ENCODE measurements at places on chromosomes 13 and 19.
A peak's percentile ranks its signal among the peaks of the same experiment; 100 is the strongest.

DNA sequence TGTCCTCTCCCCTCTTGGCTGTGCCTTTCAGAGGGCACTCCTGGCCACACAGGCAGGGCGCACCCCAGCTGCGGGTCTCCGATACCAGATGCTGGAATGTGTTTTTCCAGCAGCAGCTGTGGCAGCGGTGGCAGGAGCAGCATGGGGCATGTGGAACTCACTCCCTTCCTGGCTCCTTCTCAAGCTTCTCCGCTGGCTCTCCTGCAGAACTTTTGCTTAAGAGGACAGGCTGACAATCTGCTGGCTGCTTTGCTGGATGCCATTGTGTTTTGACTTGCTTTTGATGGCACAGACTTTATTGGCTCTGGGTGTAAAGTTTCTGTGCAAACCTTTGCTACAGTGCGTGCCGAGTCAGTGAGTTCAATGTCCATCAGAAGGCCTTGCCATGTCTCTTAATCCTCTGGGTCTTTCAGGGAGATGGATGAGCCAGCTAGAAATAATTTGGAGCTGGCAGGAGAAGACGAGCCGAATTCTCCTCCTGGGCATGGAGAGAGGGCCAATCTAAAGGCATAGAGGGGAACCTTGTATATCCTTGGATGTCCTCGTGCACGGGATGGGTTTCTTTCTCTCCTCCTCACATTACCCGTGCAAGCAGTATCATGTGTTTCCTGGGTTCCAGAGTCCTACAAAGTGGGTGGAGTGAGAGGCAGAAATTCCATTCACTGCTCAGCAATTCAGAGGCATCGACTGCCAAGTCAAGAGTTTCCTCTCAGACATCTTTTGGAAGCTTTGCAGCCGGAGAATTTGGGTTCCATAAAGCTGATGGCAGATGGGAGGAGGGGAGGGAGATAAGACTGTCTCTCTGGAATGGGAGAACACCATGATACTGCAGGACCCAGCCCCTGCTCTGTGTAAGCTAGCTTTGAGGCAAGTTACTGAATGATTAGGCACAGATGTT lies 231.2 kb downstream of the FGF9 start:
- no peak for DNase-seq

DNA sequence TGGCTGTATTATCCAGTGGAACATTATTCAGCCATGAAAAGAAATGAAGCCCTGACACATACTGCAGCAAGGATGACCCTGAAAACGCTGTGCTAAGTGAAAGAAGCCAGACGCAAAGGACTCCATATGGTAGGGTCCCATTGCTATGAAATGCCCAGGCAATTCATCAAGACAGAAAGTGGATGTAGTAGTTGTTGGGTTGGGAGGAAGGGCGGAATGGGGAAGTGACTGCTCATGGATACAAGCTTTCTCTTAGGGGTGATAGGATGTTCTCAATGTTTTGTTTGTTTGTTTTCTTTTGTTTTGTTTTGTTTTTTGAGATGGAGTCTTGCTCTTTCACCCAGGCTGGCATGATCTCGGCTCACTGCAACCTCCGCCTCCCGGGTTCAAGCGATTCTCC lies 11.1 kb upstream of the CEACAM16 start:
- no peak for DNase-seq

GRCh38 chr13:20442798-20443381 lies 82.8 kb downstream of the CRYL1 start:
- peak; percentile 49 for DNase-seq

DNA sequence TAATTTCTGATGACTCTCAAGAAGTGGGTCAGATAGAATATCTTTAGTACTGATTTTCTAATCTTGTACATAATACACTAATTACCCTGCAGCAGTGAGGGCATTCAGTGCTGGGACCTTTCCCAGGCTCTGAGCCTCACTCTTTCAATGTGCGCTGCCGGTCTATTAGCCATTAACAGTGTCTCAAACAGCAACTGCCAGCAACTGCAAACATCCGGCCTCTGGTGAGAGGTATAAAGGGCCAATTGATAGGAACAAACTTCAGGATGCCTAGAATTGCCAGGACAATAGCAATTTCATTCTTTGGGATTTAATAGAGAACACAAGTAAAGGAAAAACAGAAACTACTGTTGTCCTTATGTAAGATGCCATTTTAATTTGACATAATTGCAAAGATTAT lies 604.4 kb upstream of the SPRY2 start:
- DNase-seq = no peak

DNA sequence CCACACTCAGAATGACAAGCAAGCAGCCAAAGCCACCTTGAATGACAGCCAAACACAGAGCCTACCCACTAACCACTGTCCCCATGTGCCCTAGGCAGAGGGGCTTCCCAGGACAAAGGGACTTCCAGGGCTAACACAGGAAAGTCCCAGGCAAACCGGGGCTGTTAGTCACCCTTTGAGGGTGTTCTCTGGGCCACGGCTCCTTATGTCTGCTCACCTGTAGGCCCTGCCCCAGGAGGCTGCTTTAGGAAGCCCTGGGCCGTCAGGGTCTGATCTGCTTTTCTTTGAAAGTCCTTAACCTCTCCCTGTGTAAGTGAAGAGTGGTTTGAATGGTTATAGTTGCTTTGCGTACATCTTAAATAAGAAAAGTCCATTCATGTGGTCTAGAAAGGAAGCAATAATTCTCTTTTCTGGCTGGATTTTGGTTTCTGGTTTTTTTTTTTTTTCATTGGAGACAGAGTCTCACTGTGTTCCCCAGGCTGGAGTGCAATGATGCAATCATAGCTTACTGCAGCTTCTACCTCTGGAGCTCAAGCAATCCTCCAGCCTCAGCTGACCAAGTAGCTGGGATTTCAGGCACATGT lies 161.4 kb downstream of the EFNB2 start:
- no peak for DNase-seq

GRCh38 chr19:42091742-42092141 lies 15.8 kb downstream of the ZNF574 start:
- peak; percentile 49 for DNase-seq

DNA sequence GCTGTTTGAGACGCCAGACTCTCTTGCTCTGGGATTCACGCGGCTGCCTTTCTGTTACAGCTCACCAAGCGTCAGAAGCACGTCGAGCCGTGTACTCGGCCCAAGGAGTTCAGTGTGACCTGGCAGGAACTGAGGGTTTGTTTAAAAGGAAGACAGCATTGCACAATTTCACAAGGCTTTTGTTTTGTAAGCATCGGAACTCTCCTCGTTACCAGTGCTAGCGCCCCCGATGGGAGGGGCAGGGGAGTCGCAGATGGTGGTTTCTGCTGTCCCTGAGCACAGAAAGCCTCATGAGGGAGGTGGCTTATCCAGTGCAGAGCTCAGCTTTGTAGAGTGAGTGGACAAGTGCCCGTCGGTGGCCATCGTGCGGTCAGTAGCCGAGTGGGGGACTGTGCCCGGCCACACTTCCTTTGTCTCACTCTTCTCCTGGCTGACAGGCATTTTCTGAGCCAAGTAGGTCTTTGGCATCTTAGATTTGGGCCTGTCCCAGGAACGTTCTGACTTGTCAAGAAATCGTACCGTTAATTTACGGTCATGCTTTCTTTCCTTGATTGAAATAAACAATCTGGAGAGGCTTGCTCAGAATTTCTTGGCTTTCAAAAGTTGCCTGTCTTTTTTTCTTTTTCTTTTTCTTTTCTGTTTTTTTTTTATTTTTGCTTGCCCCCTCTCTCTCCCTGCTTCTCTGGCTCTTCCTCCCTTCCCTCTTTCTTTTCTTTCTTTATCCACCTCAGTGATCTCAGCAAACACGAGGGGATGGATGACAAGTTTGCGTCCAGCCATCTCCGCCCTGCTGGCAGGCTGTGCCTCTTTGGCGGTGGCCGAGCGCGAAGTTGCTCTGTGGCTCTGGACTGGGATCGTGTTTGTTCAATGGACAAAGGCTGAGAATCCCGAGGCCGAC lies 7.7 kb downstream of the KDM4B start:
- peak; percentile 89 for DNase-seq

GRCh38 chr19:17049711-17050280 lies 23.2 kb upstream of the CPAMD8 start:
- peak; percentile 71 for DNase-seq

DNA sequence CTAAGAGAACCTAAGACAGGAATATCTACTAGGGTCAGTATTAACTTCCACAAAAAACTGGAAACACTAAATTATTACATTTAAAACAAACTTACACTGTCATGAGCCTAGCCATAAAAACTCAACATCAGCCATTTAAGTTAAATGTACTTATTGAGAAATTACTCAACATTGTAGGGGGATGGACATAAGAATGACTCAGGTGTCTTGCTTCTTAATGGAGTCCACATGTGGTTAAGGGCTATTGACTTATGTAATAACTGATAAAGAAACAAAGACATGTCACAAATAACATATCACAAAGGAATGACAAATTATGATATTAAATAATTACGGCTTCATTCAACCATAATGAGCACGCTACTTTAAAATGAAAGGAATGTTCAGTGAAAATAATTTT lies 36.2 kb downstream of the CLDN10 start:
- DNase-seq = peak; percentile 43

- DNase-seq = peak; percentile 51
Observed at GRCh38 chr13:74134777-74135325, 647 bp upstream of the KLF12 start.

- peak; percentile 89 for DNase-seq
Observed at GRCh38 chr19:35509861-35510625, 3.4 kb downstream of the DMKN start.

- no peak for DNase-seq
Observed at GRCh38 chr19:29442094-29442493, 83.7 kb upstream of the VSTM2B start.

- no peak for DNase-seq
Observed at GRCh38 chr19:5282901-5283300, 57.7 kb downstream of the PTPRS start.

- no peak for DNase-seq
Observed at GRCh38 chr19:41912899-41913537, 15.2 kb downstream of the ERFL start.

- DNase-seq = no peak
Observed at GRCh38 chr13:20429682-20430081, 96.0 kb downstream of the CRYL1 start.

DNA sequence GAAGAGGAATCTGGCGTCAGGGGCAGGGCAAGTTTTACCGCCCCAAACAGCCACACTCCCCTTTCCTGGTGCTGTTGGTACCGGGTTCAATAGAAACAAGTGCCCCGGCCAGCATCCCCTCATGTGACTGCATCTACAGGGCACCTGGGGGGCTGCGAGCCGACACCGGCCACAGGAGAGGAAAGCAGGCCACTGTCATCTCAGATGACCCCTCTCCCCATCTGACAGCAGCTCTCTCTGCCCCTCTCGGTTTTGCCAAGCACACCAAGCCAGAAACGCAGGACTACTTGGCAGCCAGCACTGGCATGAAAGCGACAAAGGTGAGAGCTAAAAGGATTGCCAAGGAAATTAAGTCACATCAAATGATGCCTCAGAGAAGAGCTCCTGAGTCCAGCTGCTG lies 37.1 kb downstream of the MLLT1 start:
- DNase-seq = no peak

GRCh38 chr13:95689582-95689926 lies 12.6 kb downstream of the DNAJC3 start:
- DNase-seq = no peak

DNA sequence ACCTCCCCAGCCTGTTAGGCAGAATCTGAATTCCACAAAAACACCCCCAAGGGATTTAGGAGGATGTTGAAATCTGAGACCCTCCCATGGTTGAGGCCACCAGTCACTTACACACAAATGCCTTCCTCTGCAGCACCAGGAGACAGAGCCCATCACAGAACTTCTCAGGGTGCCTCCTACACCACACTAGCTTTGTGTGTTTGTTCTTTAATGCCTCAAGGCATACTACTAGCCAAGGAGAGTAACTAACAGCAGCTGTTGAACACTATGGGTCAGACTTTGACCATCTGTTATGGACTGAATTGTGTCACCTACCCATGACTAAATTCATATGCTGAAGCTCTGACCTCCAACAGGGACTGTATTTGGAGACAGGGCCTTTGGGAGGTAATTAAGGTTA lies 9.5 kb upstream of the MED26 start:
- no peak for DNase-seq

DNA sequence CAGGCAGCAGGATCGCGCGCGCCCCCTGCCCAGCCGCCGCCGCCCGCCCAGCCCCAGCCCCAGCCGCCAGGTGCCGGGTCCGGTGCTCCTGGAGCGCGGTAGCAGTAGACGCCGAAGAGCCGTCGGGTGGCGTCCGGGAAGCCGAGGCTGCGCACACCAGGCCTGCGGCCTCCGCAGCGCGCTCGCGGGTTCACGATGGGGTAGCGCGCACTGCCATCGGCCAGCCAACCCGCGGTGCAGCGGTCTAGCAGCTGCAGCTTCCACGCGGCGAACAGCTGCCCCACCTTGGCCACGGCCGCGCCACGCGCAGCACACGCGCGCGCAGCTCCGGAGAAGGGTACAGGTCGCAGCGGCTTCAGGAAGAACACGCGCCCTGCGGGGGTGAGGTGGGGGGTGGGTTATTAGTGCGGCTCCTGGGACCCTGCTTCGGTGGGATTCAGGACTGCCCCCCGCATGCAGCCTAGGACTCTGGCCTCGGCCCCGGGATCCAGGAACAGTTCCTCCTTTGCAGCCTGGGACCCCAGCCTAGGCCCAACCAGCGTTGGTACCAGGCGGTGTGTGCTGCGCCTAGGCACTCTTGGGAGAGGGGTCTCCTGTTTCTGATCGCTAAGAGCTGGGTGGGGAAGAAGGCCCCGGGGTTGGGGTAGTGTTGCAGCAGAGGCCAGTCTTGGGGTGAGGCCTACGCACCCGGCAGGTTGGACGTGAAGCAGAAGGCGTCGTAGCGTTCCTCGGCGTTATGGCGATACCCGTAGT lies 15.1 kb downstream of the TM6SF2 start:
- no peak for DNase-seq

GRCh38 chr19:7272856-7273578 lies 21.2 kb downstream of the INSR start:
- no peak for DNase-seq

DNA sequence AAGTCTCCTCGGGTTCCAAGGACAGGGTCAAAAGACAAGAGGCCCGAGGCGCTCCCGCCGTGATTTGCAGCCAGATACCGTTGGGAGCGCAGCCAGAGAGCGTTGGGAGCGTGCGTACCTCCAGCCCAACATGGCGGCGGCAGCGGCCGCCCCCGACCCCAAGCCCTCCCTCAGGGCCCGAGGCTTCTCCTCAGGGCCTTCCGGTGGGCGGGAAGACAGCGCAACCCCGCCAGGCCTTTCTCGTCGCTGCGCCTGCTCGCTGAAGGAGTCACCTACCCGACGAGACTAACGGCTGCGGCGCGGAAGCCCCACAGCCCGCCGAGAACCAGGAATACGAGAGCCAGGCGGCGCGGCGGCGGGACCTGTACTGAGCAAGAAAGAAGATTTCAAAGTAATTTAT lies 3.2 kb upstream of the ZNF850 start:
- no peak for DNase-seq

DNA sequence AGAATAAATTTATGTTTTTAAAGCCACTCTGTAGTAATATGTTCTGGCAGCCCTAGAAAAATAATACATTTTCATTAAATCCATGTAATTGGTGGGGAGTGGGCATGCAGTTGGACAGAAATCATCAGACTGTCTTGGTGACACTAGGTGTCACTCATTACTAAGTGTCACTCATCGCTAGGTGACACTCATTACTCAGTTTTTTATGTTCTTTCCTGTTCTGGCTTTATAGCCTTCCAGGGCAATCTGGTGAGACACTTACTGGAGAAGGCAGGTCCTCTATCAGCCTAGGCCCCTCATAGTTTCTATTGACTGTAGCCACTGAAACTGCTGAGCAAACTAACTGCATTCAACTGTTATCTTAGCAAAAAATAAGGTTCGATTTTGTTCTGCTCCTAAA lies 542.1 kb downstream of the SLITRK1 start:
- DNase-seq = no peak

GRCh38 chr13:99662678-99663077 lies 161.4 kb downstream of the TM9SF2 start:
- DNase-seq = no peak

Measured in PC-3 (cell line).